ENCODE measurements at places on chromosomes 5 and 9. TPM values are rescaled to one million over a fixed set of nuclear protein-coding genes. Genes with fewer than 3 reads are reported as not detected.

The ANKRD18B gene
- polyA plus RNA-seq = 0.66 TPM

The SLC6A3 gene
- not detected for polyA plus RNA-seq

DNA sequence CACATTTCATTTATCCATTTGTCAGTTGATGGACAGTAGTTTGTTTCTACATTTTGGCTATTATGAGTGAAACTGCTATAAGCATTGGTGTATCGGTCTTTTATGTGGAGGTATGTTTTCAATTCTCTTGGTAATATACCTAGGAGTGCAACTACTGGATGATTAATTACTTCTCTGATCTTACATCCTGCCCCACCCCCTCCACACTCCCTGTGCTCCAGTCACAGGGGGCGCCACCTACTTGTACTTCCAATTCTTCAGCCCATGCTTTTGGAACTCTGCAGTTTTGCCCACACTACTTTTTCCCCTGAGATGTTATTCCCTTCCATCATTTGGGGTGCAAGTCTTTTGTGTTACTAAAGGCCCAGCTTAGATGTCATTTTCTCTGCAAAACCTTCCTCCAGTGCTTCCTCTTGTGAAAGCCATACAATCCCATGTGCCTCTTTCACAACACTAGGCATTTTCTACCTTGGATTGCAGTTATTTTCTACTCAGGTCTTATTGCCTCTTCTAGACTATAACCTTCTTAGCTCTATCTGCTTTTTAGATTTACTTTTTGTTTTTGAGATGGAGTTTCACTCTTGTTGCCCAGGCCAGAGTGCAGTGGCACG lies 42.1 kb downstream of the SEC61B start:
- DNase-seq = no peak

GRCh38 chr5:32222723-32223470 lies 48.8 kb upstream of the GOLPH3 start:
- DNase-seq = no peak

GRCh38 chr5:127133071-127133470 lies 59.8 kb upstream of the C5orf63 start:
- no peak for DNase-seq

GRCh38 chr9:125631391-125632085 lies 75.5 kb downstream of the MAPKAP1 start:
- no peak for DNase-seq

- DNase-seq = no peak
Measured at GRCh38 chr5:181199881-181200638, 4.9 kb downstream of the TRIM7 start.

DNA sequence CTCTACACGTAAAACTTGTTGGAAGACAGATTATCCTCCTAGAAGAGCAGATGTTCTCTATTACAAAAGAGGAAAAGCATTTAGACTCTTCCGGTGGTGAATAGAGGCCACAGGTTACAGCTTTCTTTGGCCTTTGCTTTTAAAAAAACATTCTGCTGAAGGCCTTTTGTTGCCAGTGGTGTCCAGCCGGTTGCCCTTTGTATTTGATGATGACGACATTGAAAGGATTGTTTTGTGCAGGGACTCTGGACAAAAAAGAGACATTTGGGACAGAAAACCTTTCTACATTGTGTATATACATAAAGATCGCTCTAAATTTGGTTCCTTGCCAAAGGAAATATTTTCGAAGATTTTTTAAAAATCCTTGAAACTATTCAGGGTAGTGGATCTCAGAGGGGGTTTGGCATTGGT lies 180.3 kb downstream of the C9orf152 start:
- DNase-seq = no peak

- peak; percentile 33 for DNase-seq
Measured at GRCh38 chr5:179906795-179907555, 722 bp downstream of the TBC1D9B start.

GRCh38 chr5:59542306-59542705 lies 351.2 kb downstream of the PDE4D start:
- DNase-seq = no peak

GRCh38 chr9:5438301-5439162 lies 807 bp upstream of the PLGRKT start:
- no peak for DNase-seq

DNA sequence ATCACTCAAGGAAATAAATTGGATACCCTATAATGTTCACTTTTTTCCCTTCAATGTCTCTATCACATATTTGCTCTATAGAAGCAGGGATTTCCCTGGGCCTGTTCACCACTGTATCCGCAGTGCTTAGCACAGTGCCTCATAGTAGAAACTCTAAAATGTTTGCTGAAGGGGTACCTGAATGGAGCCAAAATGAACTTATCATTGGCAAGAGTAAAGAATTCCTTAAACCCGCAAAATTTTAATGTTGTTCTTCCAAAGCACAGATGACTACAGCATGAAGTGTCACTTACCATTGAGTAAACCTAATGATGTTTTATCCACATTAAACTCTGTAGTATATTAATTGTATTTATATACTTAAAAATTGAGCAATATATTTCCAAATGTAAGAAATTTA lies 96.1 kb downstream of the JAKMIP2 start:
- no peak for DNase-seq

GRCh38 chr5:75059912-75060545 lies 7.7 kb upstream of the GCNT4 start:
- DNase-seq = no peak

DNA sequence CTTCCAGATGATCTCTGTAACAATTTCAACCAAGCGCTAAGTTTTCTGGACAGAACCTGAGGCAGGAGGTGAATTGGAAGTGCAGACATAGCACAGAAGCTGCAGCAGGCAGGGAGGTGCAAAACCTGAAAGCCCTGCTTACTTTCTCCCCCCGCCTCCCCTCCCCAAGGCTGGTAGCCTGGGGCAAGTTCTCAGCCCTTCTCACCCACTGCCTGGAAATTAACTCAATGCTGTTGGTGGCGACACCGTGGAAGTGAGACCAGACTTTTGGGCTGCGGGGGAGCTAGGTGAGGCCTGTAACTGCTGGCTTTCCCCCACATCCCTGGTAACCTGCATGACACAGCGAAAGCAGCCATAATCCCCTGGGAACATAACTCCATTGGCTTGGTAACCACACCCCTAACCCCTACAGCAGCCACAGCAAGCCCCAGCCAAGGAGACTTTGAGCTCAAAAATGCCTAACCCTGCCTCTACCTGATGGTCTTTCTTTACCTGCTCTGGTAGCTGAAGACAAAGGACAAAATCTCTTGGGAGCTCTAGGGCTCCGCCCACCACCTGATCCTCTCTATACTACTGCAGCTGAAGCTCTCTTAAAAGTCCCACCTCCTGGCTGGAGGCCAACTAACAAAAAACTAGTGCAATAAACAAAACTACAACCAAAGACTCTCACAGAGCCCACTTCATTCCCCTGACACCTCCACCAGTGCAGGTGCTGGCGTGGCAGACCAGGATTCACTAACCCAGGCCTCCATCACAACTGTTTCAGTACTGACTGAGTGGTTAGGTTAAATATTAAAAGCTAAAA lies 11.9 kb upstream of the OR13C8 start:
- DNase-seq = no peak

Measured in pancreas (tissue), 10 donors.